ENCODE measurements at places on chromosomes 4 and X.
A peak's percentile ranks its signal among the peaks of the same experiment; 100 is the strongest.

- no peak for DNase-seq
Measured at GRCh38 chr4:23122666-23123400, 430.1 kb downstream of the GBA3 start.

DNA sequence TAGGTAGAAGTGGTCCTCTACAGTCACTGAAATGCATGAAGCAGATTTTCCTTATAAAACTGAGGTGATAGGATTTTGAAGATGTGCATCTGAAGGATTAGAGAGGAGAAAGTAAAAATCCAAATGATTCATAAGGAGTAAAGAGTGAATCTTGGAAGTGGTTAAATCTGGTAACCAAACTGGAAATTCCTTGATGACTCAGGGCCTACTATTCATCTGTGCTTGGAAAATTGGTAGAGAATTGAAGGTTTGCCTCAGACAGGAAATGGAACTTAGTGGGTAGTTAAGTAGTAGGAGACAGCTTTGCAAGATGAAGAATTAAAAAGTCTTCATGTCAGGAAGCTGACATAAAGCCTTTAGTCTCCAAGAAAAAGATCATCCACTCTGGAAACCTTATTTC, 368.9 kb upstream of the CTSO start:
- DNase-seq: no peak

DNA sequence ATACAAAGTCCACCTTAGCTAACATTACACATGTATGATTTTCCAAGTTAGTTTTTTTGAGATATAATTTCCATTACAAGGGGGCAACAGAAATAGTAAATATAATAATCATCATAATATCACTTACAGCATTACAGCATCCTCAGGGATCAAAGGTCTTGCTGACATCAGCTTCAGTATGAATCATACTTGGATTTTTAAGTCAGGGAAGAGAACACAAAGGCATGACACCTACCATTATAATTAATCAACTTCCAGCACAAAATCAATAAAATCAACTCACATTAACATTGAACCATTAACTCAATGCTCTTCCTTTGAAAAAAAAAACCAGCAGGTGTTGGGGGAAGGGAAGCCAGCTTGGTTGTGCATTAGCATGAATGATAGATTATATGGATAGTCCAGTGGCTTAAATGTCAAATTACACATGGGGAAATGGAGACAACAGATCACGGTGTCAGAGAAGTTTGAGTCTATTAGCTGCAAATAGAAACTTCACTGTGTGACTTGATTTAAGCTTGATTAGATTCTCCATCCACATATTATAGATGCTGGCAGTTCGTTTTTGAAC, 66.9 kb upstream of the CAPN6 start:
- no peak for DNase-seq

- DNase-seq: no peak
Measured at GRCh38 chr4:6162885-6163284, 37.5 kb downstream of the JAKMIP1 start.

GRCh38 chr4:133146574-133147241, 2.4 kb upstream of the PCDH10 start:
- DNase-seq: peak; percentile 39

GRCh38 chr4:88998001-88998400, 59.0 kb downstream of the FAM13A start:
- no peak for DNase-seq

GRCh38 chr4:188492886-188493285, 353.6 kb downstream of the TRIML1 start:
- DNase-seq: no peak

GRCh38 chr4:186981161-186981560, 257.5 kb upstream of the FAT1 start:
- DNase-seq: no peak

- peak; percentile 53 for DNase-seq
Measured at GRCh38 chr4:147707892-147708672, 23.8 kb upstream of the ARHGAP10 start.

- DNase-seq: no peak
Measured at GRCh38 chr4:121688261-121688660, 8.5 kb downstream of the ANXA5 start.

DNA sequence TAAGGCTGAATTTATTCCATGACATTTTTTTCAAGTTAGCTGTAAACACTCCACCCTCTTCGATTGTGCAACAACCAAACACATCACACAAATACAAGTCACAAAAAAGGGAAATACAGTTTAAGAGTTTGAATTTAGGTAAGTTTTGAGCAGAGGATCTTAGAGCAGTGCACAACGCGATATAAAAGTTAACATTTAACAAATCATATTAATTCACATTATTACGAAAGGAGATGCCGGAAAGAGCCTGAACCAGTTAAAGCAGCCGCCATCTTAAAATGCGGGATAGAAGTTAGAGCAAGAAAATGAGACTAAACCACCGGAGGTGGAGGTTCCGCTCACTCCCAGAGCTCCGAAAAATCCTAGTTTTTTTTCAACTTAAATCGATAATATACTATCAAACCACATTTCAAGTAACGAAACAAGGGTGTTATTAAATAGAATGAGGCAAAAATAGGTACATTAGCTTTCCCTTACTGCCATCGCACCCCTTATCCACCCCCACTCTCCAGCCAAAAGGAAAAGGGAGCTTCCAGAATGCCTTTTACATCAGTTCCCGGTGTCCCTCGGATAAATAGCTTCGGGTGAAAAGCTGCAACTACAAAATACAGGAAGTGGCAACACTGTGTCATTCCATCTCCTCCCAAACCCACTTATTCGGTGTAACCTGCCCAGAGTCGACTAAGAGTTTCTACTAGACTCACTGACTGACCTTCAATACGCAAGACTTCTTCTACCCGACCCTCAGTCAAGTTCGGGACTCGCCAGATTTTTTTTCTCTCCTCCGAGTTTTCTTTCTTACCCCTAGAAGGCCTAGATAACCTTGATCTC, 1.9 kb downstream of the UBE2D3 start:
- DNase-seq: peak; percentile 68

DNA sequence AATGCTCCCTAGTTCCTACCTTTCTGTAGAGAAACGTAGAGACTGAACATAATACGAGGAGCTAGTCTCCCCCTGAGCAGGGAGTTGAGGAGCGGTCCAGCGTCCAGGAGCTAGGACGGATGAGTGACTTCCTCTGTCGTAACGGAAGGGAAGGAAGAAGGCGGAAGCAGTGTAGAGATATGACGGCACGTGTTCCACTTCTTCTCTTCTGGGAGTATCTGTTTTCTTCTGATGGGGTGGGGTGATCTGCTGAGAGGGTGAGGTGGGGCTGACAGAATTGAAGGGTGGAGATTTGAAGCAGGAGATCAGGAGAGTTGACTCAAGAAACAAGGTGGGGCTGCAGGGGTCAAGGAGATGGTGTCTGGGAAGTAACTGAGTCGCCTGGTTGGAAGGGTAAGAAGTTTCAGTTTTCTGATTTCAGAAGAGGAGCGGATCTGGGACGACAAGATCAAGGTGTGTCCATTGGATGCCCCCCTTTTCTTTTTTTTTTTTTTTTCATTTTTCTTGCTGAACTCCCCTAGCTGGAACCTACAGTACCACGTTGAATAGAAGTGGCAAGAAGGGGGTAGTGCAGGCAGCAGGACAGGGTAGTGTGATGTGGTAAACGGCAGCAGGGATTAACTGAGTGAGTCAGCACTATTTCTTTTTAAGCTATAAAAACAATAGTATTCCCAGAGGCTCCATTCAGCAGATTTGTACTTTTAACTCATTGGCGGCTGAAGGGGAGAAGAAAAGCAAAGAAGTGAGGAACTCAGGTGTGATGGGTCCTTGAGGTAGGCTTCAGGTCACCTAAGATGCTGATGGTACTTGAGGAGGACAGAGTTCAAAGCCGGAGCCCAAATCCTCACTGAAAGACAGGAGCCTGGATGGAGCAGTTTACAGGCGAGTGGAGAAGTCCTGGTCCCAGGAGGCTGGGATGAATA, 50.8 kb upstream of the SETD7 start:
- DNase-seq: peak; percentile 10

- DNase-seq: no peak
Measured at GRCh38 chr4:160795216-160795615, 1368.6 kb downstream of the FSTL5 start.
